Activated T-helper 2 cell treated with anti-CD3 and anti-CD28 coated beads, Interferon-gamma antibody, Interleukin-2, Interleukin-4, amounts not matched to agents 10 μg/mL and 5 μg/mL and 100 μg/mL, durations not matched to agents 14 hours and 24 hours and 36 hours (primary cell): ENCODE measurements at places on chromosomes 3 and 15. TPM values are rescaled to one million over a fixed set of nuclear protein-coding genes. Genes with fewer than 3 reads are reported as not detected.
A peak's percentile ranks its signal among the peaks of the same experiment; 100 is the strongest.

DNA sequence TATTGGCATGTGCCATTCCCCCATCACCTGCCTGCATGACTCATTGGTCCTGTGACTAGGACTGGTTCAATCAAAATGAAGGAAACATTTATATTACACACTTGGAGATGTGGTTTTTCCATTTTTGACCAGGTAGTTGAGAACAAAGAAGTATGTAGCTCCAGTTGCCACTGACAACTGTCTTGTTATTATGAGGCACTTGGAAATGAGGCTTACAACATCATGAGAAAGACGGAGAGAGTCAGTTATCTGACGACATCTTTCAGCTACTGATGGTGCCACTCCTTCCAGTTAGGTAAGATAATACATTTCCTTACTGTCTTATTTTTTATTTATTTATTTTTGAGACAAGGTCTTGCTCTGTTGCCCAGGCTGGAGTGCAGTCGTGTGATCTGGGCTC lies 21.8 kb upstream of the PROK2 start:
- DNase-seq, result no peak
- no peaks in the 10 kb centered on the region for H3K36me3 ChIP-seq
- H3K27me3 ChIP-seq, result peaks cover 11% of the 10 kb centered on the region
- H3K4me1 ChIP-seq, result no peaks in the 10 kb centered on the region

DNA sequence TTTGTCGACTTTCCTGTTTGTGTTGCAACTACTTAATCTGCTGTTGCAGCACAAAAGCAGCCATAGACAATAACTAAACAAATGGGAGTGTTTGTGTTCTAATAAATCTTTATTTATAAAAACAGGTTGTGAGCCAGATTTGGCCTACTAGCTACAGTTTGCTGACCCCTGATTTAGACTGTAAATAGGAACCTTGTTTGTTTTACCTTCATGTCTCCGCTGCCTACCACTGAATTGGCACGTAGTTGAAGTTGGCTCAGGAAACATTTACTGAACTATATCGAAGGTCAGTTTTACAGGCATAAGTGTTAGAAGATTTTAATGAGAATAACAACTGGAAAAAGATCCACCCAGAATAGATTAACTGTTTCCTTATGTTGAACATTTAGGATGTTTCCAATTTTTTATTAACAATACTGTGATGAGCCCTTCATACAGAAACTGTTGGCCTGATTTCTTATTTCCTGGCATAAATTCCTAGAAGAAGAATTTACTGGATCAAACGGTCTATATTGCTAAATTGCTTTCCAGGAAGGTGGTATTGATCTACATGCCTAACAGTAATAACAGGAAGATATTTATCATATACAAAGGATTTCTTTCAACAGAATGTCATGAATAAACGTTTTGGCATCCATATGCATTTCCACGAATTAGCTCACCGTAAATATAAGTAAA lies 156.2 kb upstream of the NR2E3 start:
- no peak for DNase-seq
- peaks cover 1% of the 10 kb centered on the region for H3K4me1 ChIP-seq
- H3K36me3 ChIP-seq, result no peaks in the 10 kb centered on the region
- H3K4me3 ChIP-seq, result no peak overlapping the region

DNA sequence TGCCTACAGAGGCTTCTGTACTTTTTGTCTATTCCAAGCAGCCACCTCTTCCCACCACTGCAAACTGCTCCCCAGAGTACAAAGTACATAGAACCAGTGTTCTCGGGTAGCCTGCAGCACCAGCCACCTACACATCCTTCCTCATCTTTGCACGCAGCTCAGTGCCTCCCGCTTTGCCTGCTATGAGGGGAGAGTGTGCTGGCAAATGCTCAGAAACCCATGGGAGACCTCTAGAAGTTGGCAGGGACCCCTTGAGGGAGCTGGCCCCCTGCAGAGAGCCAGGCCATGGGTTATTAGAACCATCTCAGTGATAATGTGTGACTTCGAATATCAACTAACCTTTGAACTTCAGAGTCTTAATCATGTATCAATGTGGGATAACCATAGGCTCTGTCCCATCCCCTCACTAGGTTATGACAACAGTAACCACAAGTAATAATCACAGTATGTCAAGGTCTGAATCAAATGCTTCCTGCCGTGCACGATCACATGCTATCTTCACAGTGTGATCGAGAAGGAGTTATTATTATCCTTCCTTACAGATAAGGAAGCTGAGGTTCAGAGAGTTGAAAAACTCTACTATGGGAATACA lies 22.8 kb upstream of the SMAD3 start:
- H3K27me3 ChIP-seq, result no peaks in the 10 kb centered on the region
- peaks cover 14% of the 10 kb centered on the region for H3K4me1 ChIP-seq
- no peak overlapping the region for H3K4me3 ChIP-seq
- DNase-seq, result no peak
- no peaks in the 10 kb centered on the region for H3K36me3 ChIP-seq

DNA sequence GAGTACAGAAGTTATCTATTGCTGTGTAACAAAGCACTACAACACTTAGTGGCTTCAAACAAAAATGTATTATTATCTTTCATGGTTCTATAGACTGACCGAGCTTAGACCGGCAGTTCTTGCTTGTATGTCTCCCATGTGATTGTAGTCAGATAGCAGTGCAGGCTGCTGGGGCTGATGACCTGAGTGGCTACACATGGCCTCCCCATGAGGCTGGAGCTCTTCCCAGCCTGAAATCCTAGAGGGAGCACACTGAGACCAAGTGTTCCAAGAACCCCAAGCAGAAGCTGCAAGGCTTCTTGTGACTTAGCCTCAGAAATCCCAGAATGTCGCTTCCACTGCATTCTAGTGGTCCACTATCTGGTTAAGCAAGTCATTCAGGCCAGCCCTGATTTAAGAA lies 141.2 kb upstream of the TLE3 start:
- H3K4me3 ChIP-seq, result no peak overlapping the region
- no peak for DNase-seq
- H3K27ac ChIP-seq, result no peak overlapping the region
- peaks cover 11% of the 10 kb centered on the region for H3K4me1 ChIP-seq

- H3K27me3 ChIP-seq, result no peaks in the 10 kb centered on the region
- no peaks in the 10 kb centered on the region for H3K4me1 ChIP-seq
- no peak overlapping the region for H3K27ac ChIP-seq
- H3K36me3 ChIP-seq, result no peaks in the 10 kb centered on the region
- DNase-seq, result no peak
These were observed 966.1 kb downstream of the AGBL1 start for GRCh38 chr15:87045746-87046145.

DNA sequence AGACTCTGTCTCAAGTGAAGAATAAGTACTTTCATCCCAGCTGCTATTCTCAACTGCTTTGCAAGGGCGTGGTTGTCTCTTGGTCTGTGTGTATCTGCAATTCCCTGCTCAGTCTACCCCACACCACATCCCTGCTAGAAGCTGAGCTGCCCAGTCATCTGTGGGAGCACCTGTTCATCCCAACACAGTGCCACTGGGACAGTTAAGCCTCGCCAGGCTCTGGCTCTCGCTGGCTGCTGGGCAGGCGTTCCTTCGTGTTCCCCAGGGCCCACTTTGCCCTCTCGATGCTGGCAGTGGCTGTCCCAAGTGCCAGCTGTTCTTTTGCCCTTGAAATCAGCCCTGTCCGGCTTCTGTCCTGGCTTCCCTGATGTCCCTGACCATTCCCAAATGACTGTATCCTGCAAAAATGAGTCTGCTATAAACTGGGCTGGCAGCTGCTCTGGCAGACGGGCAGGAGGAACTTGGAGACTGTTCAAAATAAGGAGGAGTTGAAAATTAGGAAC lies 91.6 kb upstream of the KLHL25 start:
- H3K27me3 ChIP-seq, result peaks cover 4% of the 10 kb centered on the region
- no peaks in the 10 kb centered on the region for H3K36me3 ChIP-seq
- H3K27ac ChIP-seq, result no peak overlapping the region
- no peak overlapping the region for H3K4me3 ChIP-seq
- DNase-seq, result no peak

DNA sequence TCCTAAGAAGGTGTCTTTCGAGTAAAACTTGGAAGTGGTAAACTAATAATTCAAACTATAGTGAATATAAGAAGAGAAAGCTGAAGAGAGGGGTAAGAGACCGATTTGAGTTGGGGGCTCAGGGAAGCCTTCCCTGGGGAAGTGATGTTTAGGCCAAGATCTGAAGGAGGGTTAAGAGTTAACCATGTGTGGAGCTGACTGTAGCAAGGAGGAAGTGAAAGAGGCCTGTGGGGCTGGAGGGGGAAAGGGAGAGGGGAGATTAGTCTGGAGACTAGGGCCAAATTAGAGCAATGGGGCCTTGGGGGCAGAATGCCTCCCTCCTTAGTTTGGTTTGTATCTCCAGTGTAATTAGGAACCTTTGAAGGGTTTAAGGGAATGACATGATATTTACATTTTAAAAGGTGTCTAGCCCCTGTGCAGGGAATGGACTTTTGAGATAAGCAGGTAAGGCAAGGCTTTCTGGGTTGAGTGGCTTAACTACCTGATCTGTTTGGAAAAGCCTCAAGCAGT lies 2.2 kb downstream of the ZNF592 start:
- no peak for DNase-seq
- peak overlapping the region; percentile 90 for H3K27ac ChIP-seq
- peaks cover 45% of the 10 kb centered on the region for H3K4me1 ChIP-seq
- H3K4me3 ChIP-seq, result peak overlapping the region; percentile 94

- peaks cover 3% of the 10 kb centered on the region for H3K27me3 ChIP-seq
- peak; percentile 94 for DNase-seq
- H3K27ac ChIP-seq, result peak within 1 kb of the TSS; percentile 98
- H3K4me3 ChIP-seq, result peak within 1 kb of the TSS; percentile 97
These were observed at the start of gene COPB2 for GRCh38 chr3:139389552-139390368. TSS of gene COPB2 (minus strand) at chr3:139389647. CDS start at chr3:139389550, 97 bp downstream.

- no peak overlapping the region for H3K4me3 ChIP-seq
- no peak for DNase-seq
- no peaks in the 10 kb centered on the region for H3K36me3 ChIP-seq
- no peak overlapping the region for H3K27ac ChIP-seq
- H3K27me3 ChIP-seq, result no peaks in the 10 kb centered on the region
These were observed 96.0 kb upstream of the PPP2R3A start for GRCh38 chr3:135869439-135870105.

DNA sequence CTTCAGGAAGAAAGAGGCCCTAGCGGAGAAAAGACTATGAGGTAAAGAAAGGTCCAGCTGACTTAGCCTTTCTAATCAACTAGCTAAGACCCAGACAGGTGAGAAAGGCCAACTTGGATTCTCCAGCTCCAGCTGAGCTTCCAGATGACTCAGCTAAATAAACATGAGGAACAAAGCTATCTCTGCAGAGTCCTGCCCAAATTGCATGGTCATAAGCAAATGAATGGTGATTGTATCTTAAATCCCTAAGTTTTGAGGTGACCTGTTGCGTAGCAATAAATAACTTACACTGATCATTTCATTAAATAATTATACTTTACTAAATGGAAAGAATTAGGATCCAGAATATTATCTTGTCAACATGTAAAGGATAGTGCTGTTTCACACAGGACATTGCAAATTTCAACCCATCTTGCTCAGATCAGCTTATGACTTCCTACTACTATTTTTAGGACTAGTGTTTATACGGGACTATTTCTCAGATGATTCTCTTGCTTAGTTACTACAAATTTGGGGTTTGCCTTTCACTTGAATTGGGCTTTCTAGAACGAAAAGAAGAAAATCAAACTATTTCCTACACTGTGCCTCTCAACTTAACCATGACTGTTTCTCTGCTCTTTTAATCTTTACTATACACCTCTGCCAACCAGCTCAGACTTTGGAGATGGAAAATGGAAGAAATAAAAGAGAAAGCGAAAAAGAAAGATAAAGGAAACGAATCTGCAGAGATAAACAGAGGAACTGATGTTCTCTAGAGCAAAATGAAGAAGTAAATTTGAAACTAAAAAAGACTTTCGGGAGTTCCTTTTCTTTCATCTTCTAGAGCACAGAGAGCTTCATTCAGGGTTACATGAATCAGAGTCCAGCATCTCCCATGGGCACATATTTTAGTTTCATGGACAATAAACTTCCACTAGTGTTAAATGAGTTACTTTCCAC lies 6.6 kb upstream of the ADGRG7 start:
- DNase-seq, result no peak
- peak overlapping the region; percentile 54 for H3K27ac ChIP-seq
- H3K4me1 ChIP-seq, result peaks cover 34% of the 10 kb centered on the region
- H3K36me3 ChIP-seq, result no peaks in the 10 kb centered on the region
- peak overlapping the region; percentile 56 for H3K4me3 ChIP-seq

- H3K4me1 ChIP-seq, result peaks cover 20% of the 10 kb centered on the region
- H3K27me3 ChIP-seq, result no peaks in the 10 kb centered on the region
- no peak overlapping the region for H3K27ac ChIP-seq
- DNase-seq, result no peak
- peaks cover 13% of the 10 kb centered on the region for H3K36me3 ChIP-seq
These were observed 48.1 kb downstream of the STARD5 start for GRCh38 chr15:81275711-81276392.

GRCh38 chr3:141845407-141846049 lies 30.9 kb upstream of the ATP1B3 start:
- no peak for DNase-seq
- H3K36me3 ChIP-seq, result no peaks in the 10 kb centered on the region
- H3K4me1 ChIP-seq, result peaks cover 9% of the 10 kb centered on the region
- peaks cover 3% of the 10 kb centered on the region for H3K27me3 ChIP-seq
- no peak overlapping the region for H3K27ac ChIP-seq

- no peak overlapping the region for H3K4me3 ChIP-seq
- no peak overlapping the region for H3K27ac ChIP-seq
- no peaks in the 10 kb centered on the region for H3K27me3 ChIP-seq
- H3K36me3 ChIP-seq, result peaks cover 52% of the 10 kb centered on the region
- peaks cover 4% of the 10 kb centered on the region for H3K4me1 ChIP-seq
- DNase-seq, result no peak
These were observed 20.3 kb downstream of the FAM98B start for GRCh38 chr15:38474155-38474757.

DNA sequence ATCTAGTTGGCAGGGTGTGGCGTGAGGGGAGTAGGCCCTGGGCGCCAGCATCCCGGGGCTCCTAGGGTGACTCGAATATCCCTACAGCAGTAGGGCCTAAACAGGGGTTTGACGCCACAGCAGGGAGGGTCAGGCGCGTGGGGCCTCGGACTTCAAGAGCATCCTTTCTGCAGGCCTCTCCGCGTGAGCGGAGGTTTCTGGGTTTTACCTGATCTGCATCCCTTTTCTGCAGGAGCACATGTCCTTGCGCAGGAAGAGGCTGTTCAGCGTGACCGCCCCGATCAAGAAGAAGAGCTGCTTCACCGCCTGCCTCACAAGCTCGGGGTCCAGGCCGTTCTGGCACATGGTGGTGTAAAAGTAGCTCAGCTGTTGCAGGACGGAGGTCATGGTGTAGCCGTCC lies 13.5 kb upstream of the GNB5 start:
- no peak overlapping the region for H3K27ac ChIP-seq
- peaks cover 4% of the 10 kb centered on the region for H3K4me1 ChIP-seq
- H3K4me3 ChIP-seq, result no peak overlapping the region
- no peaks in the 10 kb centered on the region for H3K36me3 ChIP-seq

DNA sequence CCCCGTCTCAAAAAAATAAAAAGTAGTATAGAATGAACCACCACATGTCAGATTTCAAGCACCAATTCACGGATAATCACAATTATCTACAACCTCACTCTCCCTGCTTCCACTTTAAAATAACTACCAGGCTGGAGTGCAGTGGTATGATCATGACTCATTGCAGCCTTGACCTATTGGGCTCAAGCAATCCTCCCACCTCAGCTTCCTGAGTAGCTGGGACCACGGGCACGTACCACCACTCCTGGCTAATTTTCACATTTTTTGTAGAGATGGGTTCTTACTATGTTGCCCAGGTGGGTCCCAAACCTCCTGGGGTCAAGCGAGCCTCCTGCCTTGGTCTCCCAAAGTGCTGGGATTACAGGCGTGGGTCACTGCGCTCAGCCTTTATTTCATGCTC lies 38.1 kb upstream of the LDHAL6B start:
- no peak overlapping the region for H3K4me3 ChIP-seq
- peaks cover 11% of the 10 kb centered on the region for H3K4me1 ChIP-seq
- H3K36me3 ChIP-seq, result peaks cover 44% of the 10 kb centered on the region
- DNase-seq, result no peak

The FANCD2OS gene
- total RNA-seq, result not detected in 2 replicates

The ITIH4 gene
- total RNA-seq, result 3.6 and 4.8 TPM in 2 replicates

The GOLGA6A gene
- total RNA-seq, result not detected in 2 replicates

The IGF2BP2 gene
- 0.05 and 1.6 TPM in 2 replicates for total RNA-seq

The PRR23E gene
- total RNA-seq, result not detected in 2 replicates

The PDIA3 gene
- total RNA-seq, result 370 and 384 TPM in 2 replicates
